ENCODE measurements at places on chromosomes 4 and X. TPM values are rescaled to one million over a fixed set of nuclear protein-coding genes. Genes with fewer than 3 reads are reported as not detected.

DNA sequence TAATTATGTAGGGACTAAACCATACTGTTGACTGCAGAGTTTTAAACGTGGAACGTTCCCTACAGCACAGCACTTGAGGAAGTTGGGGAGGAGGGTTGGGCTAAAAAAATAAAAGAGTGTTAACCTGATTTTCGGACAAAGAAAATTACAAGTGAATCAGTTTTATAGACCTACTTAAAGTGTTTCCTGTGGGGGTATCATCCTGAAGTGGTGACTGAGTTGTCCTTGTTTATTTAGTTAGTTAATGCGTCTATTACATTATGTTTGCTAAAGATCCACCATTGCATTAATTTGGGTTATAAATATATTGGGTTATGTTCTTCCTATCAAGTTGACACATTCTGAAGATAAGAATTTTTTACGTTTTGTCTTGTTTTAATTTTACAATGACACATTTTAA is 14.7 kb downstream of the UNC5C start:
- DNase-seq = no peak

GRCh38 chr4:162938738-162939485 is 227.8 kb downstream of the NAF1 start:
- no peak for DNase-seq

Gene GPR78
- 0.16 TPM for total RNA-seq

- no peak for DNase-seq
These were observed 10.0 kb upstream of the MTM1 start for GRCh38 chrX:150558424-150558823.

Gene ENOPH1
- total RNA-seq = 51.0 TPM

DNA sequence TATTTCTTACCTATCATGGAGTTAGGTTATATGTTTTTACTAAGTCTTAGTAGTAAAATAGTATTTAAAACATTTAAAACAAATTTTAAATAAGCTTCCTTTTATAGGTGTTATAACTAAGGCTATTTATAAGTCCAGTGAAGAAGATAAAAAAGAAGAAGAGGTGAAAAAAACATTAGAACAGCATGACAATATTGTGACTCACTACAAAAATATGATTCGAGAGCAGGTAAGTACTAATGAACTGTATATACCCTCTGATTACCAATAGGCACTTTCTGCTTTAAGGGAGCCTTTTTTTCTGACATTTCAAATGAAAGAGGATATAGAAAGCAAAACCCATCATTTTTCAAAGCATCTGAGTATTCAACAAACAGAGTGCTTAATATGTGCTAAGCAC is 76.6 kb downstream of the USO1 start:
- no peak for DNase-seq

Gene LRRC66
- not detected for total RNA-seq

- DNase-seq = no peak
These were observed 169.4 kb downstream of the IL1RAPL1 start for GRCh38 chrX:28756647-28757046.

DNA sequence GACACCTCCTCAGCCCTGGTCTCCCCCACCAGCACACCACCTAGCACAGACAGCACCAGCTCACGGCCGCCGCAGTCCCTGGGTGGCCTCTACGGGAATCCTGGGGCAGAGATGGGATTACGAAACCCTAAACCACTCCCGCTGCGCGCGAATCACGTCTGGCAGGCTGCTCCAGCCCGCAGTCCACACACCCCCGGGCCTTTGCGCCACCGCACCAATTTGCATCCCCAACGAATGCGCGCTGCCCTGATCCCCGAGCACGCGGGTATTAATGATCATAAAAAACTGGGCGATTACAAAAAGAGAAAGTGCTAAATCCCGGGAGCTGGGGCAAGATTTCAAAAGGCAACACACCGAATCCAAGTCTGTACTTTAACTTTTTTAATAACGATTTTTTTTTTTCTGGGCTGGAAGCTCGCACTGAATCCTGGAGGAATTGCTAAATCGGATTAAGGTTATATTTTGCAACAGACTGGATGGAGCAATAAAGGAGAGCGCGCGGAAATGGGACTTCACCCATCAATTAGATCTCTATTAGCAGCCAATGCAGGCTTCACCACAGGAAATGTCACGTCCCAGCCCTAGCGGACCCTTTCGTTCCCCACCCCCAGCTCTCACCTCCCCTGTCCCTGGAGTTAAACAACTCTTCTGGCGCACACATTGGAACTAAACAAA is 69.8 kb upstream of the TMEM33 start:
- DNase-seq = no peak

DNA sequence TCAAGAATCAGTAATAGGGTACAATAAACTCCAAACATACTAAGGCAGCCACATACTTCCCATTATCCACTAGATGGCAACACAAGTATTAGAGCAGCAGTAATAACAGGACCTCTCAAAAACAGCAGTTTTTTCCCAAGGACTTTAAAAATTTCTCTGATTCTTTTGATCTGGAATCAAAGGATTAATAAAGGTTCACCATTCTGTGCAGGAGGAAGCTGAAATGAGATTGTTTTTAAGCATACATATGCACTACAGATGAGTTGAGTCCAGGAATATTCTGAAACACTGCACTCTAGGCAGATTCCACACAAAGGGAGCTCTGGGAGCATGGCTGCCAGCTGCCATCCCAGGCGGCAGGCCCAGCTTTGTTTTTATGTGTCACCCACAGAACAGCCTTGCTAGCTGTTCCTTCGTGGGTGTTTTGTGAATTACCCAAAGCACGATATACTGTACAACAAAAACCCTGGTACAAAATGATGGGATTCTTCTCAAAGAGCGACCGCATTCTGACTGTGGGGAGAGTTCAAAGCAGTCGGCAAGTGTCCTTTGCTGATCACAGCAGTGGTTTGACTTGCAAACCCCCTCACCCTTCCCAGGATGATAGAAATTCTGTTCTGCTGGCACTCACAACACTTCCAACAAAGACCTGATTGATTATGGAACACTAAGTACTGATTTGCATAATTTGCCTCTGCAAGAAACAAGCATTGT is 61.0 kb downstream of the STX18 start:
- no peak for DNase-seq

GRCh38 chr4:76301068-76301774 is 5.3 kb upstream of the STBD1 start:
- peak; percentile 73 for DNase-seq

GRCh38 chr4:112895811-112896608 is 153.4 kb upstream of the ANK2 start:
- no peak for DNase-seq

Gene STPG2
- total RNA-seq = not detected

DNA sequence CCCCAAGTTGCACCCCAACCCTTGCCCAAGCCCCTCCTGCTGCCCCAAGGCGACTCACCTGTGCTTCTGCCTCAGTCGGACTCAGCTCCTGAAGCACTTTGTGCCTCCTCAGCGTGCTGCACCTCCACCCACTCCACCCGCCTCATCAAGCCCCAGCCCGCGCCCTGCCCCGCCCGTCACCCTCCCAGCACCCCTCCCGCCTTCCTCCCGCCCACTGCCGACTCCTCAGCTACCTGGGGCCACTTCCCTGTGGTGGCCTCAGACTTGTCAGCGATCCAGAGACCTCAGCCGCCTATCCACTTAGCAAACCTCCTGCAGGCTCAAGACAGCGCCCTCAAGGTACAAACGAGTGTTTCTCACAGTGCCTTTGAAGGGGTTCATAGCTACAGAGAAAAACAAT is 19.6 kb upstream of the IQCM start:
- DNase-seq = no peak

Gene ARHGAP36
- not detected for total RNA-seq

GRCh38 chr4:173958445-173958844 is 325.0 kb downstream of the FBXO8 start:
- DNase-seq = no peak

- no peak for DNase-seq
These were observed 434.7 kb downstream of the PACRGL start for GRCh38 chr4:21134994-21135393.

GRCh38 chr4:75953509-75953908 is 12.7 kb upstream of the NAAA start:
- DNase-seq = no peak

DNA sequence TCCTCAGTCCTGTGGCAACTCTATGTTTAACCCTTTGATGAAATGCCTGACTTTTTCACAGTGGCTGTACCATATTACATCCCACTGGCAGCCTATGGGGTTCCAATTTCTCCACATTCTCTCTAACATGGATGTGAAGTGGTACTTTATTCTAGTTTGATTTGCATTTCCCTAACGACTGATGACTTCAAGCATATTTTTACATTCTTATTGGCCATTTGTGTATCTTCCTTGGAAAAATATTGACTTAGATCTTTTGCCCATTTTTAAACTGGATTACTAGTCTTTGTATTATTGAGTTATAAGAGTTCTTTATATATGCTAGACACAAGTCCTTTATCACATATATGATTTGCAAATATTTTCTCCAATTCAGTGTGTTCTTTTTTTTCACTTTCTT is 2.1 kb upstream of the RAB39B start:
- DNase-seq = no peak

Gene HTR2C
- total RNA-seq = 0.04 TPM

Gene S100P
- total RNA-seq = 16.8 TPM

DNA sequence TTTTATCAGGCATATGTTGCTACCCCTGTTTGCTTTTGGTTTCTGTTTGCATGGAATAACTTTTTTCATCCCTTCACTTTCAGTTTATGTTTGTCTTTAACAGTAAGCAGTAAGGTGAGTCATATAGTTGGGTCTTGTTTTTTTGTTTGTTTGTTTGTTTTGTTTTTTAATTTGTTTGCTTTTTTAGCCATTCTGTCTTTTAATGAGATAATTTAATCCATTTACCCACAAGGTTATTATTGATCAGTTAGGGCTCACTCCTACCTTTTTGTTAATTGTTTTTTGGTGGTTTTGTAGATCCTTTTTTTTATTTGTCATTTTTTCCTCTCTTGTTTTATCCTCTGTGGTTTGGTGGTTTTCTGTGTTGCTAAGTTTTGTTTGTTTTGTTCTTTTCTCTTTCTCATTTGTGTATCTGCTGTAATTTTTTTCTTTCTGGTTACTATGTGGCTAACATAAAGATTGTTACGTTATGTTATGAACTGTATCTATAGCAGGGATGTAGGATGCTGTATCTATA is 379.5 kb upstream of the MAD2L1 start:
- DNase-seq = no peak

DNA sequence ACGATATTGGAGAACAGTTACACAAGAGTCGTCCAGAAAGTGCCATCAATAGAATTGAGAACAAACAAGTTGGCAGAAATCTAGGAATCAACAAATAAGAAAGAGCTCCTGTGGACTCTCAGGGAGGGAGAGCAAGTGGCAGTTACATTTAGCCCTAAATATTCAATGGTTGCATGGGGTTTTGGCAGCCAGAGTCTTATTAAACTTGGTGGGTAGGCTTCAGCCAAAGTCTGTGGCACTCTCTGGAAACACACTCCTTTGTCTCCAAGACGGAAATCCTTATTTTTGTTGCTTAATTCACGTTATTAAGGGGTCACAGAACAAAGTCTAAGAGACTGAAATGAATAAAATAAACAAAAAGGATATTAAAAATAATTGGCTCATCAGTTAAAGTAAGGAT is 742.2 kb upstream of the ATOH1 start:
- no peak for DNase-seq

- DNase-seq = peak; percentile 17
These were observed 4.5 kb downstream of the CRMP1 start for GRCh38 chr4:5888222-5889001.

DNA sequence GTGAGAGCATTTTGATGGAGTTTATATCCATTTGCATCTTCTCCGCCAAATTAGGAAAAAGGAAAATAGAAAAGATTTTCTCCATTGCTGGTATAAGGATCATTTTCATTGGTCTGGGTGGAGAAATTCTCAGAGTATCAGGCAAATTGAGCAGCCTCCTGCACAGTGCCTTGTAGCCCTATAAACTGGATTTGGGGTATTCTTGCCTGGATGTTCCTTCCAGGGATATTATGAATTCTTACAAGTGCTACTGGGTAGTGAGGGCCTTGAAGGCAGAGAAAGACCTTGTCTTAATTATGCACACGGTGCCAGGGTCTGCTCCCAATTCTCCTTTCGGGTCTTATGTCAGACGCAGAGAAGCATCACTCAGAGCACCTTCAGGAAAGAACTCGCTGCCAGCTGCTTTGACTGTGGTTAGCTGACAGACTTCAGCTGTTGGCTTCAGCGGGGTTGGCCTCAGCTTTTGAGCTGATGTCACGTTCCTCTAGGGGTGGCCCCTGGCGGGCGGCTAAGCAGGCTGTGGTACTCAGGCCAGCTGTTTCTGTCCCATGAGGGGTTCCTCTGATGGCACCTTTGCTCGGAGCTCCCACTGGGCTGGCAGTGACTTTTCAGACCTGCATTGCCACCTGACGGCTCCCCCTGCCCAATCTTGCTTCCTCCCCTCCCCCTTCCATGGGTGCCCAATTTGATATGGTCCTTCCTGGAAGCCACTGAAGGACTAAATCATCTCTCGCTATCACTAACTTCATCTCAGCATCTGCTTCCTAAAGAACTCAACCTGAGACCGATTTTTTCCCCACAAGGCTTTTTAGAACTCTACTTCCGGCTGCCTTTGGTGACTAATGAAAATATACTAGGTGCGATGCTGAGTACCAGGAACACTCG is 519.5 kb downstream of the BCOR start:
- no peak for DNase-seq

Gene TLR2
- 0.22 TPM for total RNA-seq

Gene ERCC6L
- total RNA-seq = 11.7 TPM

Gene HSFX1
- not detected for total RNA-seq

DNA sequence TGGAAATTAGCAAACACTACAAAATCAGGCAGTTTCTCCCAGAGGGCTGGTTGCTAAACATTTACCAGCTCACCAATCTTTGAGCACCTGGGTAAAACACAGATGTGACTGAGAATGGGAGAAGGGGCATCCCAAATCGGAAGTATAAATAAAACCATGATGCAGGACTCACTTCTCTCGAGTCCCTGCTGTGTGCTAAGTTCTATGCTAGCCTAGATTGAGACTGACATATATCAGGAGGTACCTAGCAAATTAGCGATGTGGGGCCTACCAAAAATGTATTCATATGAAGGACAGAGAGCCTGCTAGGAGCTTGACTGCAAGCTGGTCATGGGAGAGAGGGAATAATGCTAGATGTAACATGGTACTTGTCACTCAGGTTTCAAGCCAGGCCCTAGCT is 171.9 kb upstream of the PGRMC2 start:
- DNase-seq = no peak

Gene RAI2
- total RNA-seq = not detected

Gene DCHS2
- 6.9 TPM for total RNA-seq

GRCh38 chrX:97564496-97564895 is 680.8 kb downstream of the RPA4 start:
- no peak for DNase-seq

DNA sequence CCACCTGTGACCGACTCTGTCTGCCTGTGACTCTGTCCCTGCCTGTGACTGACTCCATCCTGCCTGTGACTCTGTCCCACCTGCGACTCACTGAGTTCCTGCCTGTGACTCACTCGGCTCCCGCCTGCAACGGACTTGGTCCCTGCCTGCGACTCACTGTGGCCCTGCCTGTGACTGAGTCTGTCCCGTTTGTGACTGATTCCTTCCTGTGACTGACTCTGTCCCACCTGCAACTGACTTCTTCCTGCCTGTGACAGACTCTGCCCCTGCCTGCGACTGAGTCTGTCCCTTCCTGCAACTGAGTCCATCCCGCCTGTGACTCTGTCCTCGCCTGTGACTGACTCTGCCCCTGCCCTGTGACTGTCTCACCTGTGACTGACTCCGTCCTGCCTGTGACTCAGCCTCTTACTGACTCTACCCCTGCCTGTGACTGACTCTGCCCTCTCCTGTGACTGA is 9.6 kb upstream of the UVSSA start:
- DNase-seq = no peak

Gene TEC
- 6.8 TPM for total RNA-seq

- no peak for DNase-seq
These were observed 69.5 kb upstream of the BRWD3 start for GRCh38 chrX:80879143-80879542.

Gene IQSEC2
- total RNA-seq = 35.9 TPM
